Memory B cell (primary cell): ENCODE measurements at places on chromosomes 7 and 10.

- no peak for DNase-seq
Observed at GRCh38 chr10:70528741-70529362, 50.3 kb downstream of the PALD1 start.

DNA sequence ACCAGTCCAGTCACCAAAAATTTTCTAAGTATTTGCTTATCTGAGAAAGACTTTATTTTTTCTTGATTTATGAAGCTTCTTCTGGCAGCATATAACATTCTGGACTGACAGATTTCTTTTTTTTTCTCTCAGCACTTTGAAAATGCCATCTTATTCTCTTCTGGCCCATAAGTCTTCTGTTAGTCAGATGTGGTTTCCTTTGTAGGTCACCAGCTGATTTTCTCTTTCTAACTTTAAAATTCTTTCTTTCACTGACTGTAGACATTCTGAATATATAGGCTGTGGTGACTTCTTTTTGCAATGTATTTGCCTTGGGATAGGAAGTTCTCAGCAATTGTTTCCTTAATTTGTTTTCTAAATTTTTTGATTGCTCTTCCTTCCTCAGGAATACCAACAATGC is 172.5 kb downstream of the CCDC7 start:
- no peak for DNase-seq

- DNase-seq, result no peak
Observed at GRCh38 chr10:78552261-78552811, 516.4 kb upstream of the ZMIZ1 start.

- DNase-seq, result no peak
Observed at GRCh38 chr7:139523199-139523941, at the start of gene CLEC2L. Gene CLEC2L (plus strand): TSS chr7:139523685. CDS start chr7:139523928, 243 bp downstream.

DNA sequence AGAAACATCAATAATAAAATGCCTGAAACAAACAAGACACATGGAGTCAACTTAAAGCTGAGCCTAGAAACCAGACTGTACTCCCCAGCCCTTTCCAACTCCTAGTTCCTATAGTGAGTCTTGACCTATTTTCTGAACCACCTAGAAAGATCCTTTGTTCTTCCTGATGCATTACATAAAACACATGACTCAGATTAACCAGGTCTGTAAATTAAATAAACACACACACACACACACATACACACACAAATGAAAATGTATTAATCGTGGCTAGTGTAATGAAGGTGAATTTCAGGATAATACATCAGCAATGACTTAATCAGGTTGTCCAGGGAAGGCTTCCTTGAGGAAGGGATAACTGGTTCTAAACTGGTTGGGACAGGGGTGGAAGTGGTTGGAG is 104.7 kb downstream of the ST8SIA6 start:
- no peak for DNase-seq

DNA sequence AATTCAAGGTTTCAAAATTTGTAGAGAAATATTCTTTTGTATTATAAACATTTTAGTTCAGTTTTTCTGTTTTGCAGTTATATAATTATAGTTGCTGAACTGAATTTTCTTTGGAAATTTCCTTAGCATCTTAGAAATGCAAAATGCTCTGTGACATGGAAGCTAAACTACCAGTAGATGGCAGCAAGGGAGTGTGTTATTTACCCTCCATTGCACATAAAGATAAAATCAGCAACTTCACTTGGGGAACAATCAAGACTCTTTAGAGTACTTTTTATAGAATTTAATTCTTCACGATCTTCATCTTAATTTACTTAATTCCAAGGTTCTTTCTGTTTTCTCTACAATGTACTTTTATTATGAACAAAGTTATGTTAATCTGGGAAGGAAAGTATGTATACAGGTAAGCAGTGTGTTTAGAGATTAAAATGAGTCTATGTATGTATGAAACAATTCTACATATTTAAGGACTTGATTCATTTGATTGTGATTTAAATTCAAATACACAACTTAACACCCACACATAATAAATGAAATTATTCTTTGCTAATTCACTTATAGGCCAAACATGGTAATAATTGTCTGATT is 404.2 kb downstream of the THSD7A start:
- DNase-seq, result no peak

DNA sequence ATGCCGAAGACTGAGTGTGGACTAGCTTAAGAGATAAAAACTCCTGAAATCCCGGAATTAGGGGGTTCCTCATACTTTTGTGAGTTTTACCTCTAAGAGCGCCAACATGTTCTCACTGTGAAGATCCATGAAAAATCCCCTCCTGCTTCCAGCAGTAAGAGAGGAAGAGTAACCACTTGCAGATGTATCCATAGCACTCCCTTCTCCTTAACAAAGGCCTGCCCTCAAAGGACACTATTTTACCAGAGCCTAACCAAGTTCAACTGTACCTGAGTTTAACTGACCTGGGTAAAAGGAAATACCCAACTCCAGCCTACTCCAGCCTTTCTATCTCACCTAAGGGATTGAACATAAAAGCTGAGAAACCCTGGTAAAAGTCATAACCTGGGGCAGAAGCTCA is 280.9 kb downstream of the POLR1F start:
- DNase-seq, result no peak

- no peak for DNase-seq
Observed at GRCh38 chr10:9427209-9427608, 1372.7 kb downstream of the GATA3 start.

DNA sequence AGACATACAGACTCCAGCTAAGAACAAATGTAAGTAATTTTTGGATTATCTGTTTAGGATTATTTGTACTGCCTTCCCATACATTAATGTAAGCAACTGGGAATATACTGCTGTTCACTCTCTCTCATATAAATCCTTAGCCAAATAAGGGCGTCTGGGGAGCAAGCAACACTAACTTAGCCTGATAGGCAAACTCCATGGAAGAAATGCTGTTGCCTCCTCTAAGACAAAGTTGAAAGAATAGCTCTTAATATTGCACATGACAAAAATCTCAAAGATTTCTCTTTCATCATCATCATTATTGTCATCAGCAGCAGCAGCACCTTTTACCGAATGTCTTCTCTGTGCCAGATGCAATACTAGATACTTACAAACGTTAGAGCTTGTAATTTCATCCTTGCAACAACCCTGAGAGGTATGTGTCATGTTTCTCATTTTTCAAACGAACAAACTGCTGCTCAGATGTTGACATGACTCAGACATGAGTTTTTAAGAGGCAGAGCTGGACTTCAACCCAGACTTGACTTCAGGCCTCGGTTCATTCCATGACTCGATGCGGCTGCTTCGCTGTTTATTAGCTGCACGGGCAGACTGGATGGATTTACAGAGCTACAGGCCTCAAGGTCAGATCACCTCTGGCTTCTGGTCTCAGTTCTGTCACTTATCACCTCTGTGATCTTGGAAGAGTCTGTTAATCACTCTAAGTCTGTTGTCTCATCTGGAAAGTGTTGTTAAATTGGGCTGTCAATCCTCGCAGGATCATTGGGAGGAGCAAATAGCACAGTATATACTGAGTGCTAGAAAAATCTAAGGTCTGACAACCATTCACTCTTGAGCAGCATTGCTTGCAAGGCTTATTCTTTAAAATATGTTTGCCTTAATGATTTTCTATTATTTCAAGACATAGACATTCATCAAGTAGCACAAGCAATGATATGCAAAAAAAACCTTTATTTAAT is 126.3 kb upstream of the CELF2 start:
- DNase-seq, result no peak

GRCh38 chr7:142511801-142512200 is 237.5 kb upstream of the PRSS1 start:
- DNase-seq, result no peak

DNA sequence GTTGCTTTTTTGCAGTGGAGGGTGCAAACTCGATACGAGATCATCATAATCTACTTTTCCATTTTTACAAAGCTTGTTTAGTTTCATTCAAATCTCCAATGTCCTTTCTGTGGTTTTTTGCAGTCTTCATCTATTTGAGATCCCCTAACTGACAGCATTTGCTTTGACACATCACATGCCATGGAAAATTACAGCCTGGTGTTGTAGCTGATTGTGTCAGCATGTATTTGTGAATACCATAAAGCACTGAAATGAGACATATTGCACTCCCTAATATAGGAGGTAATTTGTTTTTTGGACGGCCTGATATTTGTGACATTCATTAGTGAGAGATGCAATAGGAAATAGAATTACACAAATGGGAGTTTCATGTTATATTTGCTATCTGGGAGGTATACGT is 620.8 kb downstream of the KCNMA1 start:
- DNase-seq, result no peak

GRCh38 chr10:34957531-34957930 is 132.6 kb downstream of the CUL2 start:
- no peak for DNase-seq
